ENCODE measurements at places on chromosomes 11 and 22.

- no peak for DNase-seq
These were observed 24.2 kb upstream of the TMEM123 start for GRCh38 chr11:102476812-102477211.

DNA sequence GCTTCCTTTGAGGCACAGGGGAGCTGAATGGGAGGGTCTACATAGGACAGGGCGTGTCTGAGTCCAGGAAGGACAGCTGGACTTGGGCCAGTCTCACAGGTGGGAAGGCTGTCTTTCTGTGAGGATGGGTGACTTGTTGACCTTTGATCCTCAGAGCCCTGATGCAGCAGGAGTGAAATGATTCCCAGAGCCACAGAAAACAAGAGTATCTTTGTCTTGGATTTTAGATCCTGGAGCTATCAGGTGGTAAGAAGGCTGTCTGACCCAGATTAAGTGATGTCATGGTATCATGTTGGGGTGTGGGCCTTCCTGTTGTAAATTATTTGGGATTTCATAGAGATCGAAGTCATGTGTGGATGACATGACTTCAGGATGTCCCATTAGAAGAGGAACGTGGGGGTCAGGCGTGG is 15.0 kb downstream of the PTPRJ start:
- no peak for DNase-seq

- no peak for DNase-seq
These were observed 85.1 kb downstream of the RRAS2 start for GRCh38 chr11:14273895-14274294.

DNA sequence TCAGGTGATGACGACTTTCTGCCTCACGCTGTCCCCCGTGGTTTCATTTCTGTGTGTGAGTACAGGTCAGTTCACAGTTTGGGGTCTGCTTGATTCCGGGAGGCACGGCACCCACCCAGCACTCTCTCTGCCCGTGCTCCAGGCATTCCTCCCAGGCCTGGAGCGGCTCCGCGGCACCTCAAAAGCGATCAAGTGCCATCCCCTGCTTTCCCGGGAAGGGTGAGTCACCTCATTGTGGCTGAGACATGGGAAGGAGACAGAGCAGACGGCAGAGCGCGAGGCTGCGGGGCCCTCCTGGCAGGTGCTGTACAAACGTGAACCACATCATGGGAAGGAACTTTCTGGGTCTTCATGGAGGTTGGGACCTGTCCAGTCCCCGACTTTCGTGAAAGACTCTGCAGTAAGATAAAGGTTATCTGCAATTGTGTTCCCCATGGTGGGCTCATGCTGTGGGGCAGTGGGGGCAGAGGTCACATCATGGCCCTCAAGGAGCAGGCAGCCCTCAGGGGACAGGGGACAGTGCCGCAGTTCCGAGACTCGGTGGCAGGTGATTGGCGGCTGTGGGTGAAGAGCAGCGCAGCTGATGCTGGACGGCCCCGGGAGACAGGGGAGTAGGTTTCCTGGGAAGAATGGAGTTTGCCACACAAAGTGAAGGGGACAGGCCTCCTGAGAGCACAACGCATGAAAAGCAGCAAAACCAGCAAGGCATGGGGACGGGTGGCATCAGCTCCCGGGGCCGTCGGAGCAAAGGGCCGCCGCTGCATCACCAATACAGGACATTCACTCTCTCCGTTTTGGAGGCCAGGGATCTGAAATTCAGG is 65.3 kb downstream of the CELSR1 start:
- no peak for DNase-seq

GRCh38 chr22:26374391-26375026 is 54.6 kb upstream of the ASPHD2 start:
- DNase-seq, result no peak

DNA sequence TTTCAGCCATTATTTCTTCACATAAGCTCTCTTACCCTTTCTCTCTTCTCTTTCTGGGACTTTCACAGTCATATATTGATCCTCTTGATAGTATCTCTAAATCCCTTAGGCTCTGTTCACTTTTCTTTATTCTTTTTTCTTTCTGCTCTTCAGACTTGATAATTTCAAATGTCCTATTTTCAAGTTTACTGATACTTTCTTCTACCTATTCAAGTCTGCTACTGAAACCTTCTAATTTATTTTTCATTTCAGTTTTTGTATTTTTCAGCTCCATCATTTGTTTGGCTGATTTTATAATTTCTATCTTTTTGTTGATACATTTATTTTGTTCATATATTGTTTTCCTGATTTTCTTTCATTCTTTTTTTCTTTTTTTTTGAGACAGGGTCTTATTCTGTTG is 79.1 kb downstream of the SNX19 start:
- no peak for DNase-seq

GRCh38 chr22:41883400-41883799 is 31.5 kb downstream of the SHISA8 start:
- DNase-seq, result no peak

DNA sequence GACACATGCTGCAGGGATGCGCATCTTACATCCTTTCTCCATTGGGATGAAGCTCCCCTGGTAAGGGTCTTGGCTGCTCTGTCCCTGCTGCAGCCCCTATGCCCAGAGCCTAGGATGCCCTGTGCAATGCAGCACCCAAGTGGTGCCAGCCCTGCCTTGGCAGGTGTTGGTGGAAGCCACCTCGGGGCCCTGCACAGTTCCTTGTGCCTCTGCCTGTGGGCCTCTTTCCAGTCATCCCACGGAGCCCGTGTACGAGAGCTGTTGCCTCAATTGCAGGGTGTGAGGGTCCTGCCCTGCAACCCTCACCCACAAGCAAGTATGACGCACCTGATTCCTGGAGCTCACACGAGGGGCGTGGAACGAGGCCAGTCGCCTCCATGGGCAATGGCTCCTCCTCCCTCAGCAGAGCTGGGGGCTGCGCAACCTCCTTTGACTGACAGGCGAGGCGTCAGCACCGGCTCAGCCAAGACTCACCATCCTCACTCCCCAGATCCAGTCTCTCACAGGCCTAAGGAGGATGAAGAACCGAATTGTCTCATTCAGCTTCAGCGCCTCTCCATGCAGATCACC is 719.6 kb downstream of the BRD1 start:
- no peak for DNase-seq

DNA sequence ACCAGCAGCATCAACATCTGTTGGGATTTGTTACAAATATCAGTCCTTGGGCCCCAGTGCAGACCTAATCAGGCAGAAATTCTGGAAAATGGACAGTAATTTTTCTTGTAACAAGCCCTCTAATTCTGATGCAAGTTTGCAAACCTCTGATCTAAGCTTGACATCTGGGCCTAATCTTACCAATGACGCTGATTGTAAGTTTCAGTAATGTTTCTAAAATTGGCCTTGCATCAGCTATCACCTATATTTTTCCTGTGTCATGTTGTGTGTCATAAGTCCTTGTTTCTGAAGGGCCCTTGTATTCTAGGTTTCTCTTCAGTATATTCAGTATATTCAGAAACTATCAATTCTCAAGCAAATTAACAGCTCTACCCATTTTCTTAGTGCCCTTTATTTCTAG is 36.4 kb downstream of the ZNF215 start:
- DNase-seq, result no peak

- no peak for DNase-seq
These were observed 59.5 kb downstream of the FAM168A start for GRCh38 chr11:73538381-73538872.

- no peak for DNase-seq
These were observed 1.8 kb upstream of the LGALS12 start for GRCh38 chr11:63504054-63504453.

DNA sequence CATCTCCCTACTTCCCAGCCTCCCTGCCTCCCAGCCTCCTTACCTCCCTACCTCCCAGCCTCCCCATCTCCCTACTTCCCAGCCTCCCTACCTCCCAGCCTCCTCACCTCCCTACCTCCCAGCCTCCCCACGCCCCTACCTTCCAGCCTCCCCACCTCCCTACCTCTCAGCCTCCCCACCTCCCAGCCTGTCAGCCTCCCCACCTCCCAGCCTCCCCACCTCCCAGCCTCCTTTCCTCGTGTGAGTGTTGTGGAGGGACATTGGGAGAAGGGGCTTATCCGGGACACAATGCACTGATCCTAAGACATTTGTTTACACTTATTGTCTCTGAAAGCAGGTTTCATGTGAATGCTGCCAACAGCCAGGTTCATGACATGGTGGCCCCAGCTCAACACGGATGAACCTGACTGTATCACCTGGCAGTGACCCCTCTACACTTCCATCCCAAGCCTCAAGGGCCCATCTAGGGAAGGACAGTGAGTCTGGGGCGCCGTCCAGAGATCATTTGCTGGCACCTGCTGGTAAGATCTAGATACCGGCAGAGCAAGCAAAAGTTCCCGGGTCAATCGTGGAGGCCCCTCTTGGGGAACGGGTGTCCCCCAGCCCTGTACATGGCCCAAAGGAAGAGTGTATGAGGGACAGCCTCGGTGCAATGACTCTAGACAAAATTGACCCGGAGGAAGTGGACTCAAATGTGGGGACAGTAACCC is 34.5 kb upstream of the TH start:
- DNase-seq, result no peak

DNA sequence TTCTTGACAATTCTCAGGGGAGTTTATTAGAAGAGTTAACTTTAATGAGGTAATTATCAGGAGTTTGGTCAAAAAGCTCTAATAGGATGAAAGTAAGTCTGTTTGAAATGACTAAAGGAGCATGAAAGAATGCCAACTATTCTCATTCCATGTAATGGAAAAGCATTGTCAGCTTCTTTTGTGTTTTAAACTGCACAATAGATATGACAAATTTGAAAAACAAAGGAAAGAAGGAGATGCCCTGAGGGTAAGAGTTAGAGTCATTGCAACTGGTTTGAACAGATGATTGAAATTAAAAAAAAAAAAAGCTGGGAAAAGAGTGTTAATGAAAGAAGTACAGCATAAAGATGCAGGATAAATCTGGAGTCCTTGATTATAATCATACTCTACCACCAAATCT is 296.8 kb upstream of the FOLH1 start:
- DNase-seq, result no peak

DNA sequence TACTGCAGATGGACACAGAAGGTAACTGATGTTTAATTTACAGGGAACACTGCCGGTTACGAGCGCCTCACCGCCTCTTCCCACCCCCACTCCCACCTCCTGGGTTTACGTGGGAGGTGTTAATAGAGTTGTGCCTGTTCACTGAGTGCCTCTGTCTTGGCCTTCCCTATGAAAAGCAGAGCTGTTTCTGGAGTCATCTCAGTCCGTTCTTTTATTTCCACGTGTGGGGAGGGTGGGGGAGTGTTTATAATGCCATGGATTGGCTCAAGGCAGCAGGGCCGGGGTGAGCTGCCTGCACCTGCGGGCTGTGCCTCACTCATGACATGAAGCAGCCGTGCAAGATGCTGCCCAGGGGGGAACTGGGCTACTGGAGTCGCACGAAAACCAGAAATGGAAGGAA is 322.7 kb downstream of the CADM1 start:
- DNase-seq, result no peak

DNA sequence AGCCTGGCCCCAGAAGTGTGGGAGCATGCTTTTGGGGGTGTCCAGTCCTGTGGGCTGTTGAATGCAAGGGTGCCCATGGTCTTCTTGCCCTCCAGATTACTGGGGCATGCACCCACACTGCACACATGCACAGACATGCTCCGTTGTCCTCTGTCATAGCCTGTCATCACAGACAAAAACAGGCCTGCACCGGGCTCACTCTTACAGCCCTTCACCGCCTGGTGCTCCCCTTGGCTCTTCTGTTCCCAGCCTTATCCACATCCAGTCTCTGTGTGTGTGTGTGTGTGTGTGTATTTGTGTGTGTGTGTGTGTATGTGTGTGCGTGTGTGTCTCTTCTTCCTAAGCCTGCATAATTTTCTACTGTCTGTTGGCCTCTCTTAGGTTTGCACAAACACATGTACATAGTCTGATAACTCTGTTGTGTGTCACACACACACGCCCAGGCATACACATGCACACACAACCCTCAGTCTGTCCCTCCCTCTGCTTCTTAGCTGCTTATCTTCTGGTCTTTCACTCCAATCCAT is 23.4 kb upstream of the NECTIN1 start:
- no peak for DNase-seq

DNA sequence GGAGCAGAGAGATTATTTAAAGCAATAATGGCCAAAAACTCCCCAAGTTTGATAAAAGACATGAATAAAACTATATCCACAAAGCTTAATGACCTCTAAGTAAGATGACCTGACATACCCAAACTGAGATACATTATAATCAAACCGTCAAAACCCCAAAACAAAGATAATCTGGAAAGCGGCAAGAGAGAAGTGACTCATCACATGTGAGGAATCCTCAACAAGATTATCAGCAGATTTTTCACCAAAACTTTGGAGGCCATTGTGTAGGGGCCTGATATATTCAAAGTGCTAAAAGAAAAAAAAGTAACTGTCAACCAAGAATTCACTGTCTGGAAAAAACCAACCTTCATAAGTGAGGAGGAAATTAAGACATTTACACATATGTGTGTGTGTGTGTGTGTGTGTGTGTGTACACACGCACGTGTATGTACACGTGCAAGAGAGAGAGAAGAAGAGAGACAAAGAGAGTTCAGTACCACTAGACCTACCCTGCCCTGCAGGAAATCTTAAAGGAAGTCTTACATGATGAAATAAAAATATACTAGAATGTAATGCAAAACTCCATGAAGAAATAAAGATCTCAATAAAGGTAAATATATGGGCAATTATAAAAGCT is 752.4 kb downstream of the NELL1 start:
- DNase-seq, result no peak

DNA sequence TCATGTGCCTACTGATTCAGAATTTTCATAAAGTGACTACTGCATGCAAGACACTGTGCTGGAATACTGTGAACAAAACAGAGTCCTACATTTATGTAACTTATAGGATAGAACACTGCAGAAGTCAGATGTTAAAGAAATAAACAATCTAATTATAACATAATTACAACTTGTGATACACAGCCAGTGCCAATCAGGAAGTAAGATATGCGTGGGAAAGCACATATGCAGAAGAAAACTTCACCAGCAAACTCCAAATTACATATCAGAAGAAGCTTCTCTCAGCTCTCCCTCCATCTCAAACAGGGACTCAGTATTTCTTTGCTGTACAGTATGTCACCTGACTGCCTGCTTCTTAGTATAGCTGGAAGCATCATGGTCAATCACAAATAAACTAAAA is 37.4 kb downstream of the PAK1 start:
- no peak for DNase-seq

DNA sequence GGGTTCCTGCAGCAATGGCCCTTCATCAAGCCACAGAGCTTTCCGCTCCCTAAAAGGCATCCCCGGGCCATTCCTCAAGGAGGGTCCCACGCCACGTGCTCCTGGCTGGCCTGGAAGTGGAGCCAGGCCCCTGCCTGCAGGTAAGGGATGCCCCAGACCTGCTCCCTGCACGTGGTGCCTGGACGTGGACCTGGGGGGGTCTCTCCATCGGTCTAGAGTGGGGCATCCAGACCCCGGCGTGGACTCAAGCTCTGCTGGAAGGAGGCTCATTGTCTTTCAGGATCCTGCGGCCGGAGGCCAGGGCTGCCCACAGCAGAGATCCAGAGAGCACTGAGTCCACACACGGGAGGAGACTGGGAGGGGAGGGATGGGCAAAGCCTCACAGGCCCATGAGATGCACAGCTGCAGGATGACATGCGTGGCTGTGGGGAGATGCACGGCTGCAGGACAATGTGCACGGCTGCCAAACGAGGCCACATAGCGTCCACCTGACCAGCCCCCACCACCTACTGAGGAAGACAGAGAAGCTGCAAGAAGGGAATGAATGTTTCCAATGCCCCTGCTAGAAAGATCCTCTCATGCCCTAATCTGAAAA is 236.7 kb downstream of the BRD1 start:
- no peak for DNase-seq
